Esophagus squamous epithelium (tissue), 5 donors: ENCODE measurements at places on chromosomes 3 and 15. TPM values are rescaled to one million over a fixed set of nuclear protein-coding genes. Genes with fewer than 3 reads are reported as not detected.

SPINK8 gene
- total RNA-seq: not detected

ILDR1 gene
- 2.3 TPM for total RNA-seq

PCLAF gene
- total RNA-seq: 30.7 TPM

NMNAT3 gene
- total RNA-seq: 9.7 TPM

GALNT15 gene
- 4.6 TPM for total RNA-seq

LRRC2 gene
- 2.7 TPM for total RNA-seq

KLHL24 gene
- 10.2 TPM for total RNA-seq
